Cardiac muscle cell (in vitro differentiated cells and primary cell): ENCODE measurements at places on chromosomes 7 and 10. TPM values are rescaled to one million over a fixed set of nuclear protein-coding genes. Genes with fewer than 3 reads are reported as not detected.

Gene GBF1
- 42.1 and 62.1 TPM in 2 replicates for polyA plus RNA-seq

- peak; percentile 57 for DNase-seq
- no peaks in the 10 kb centered on the region for H3K4me1 ChIP-seq
- H3K4me3 ChIP-seq = no peak overlapping the region
- no peaks in the 10 kb centered on the region for H3K27me3 ChIP-seq
- no peaks in the 10 kb centered on the region for H3K36me3 ChIP-seq
These were observed 184.7 kb upstream of the PCDH15 start for GRCh38 chr10:54985732-54986131.

GRCh38 chr10:95475003-95475383 is 86.2 kb downstream of the SORBS1 start:
- no peak overlapping the region for H3K4me3 ChIP-seq
- no peaks in the 10 kb centered on the region for H3K36me3 ChIP-seq
- H3K27ac ChIP-seq = peak overlapping the region; percentile 72
- no peak for DNase-seq
- H3K4me1 ChIP-seq = peaks cover 58% of the 10 kb centered on the region

DNA sequence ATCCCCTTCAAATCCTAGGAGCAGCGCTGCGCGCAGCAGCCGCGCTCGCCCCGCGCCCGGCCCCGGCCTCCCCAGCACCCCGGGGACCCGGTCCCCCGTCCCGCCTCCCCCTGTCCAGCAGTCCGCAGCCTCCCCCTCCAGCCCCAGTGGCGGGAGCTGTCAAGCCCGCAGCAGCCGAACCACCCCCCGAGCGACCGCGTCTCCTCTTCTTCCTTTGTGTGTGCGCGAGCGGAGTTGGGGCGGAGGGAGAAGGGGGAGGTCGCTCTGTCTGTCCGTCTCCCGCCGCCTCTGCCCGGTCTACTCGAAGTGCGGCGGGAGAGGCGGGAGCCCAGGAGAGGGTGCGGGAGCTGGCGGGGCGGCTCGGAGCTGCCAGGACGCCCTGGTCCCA is 375 bp upstream of the CHN2 start:
- H3K4me1 ChIP-seq = no peaks in the 10 kb centered on the region
- no peak overlapping the region for H3K27ac ChIP-seq
- H3K27me3 ChIP-seq = peaks cover 81% of the 10 kb centered on the region
- H3K4me3 ChIP-seq = peak overlapping the region; percentile 59
- H3K36me3 ChIP-seq = no peaks in the 10 kb centered on the region

- peaks cover 10% of the 10 kb centered on the region for H3K4me1 ChIP-seq
- H3K27me3 ChIP-seq = no peaks in the 10 kb centered on the region
- H3K27ac ChIP-seq = no peak overlapping the region
- H3K4me3 ChIP-seq = no peak overlapping the region
- no peak for DNase-seq
These were observed 29.6 kb upstream of the FAM20C start for GRCh38 chr7:162632-163297.

- H3K4me3 ChIP-seq = no peak overlapping the region
- no peaks in the 10 kb centered on the region for H3K27me3 ChIP-seq
- DNase-seq = peak; percentile 72
- no peaks in the 10 kb centered on the region for H3K4me1 ChIP-seq
- H3K27ac ChIP-seq = no peak overlapping the region
These were observed 106.9 kb upstream of the GPR26 start for GRCh38 chr10:123559066-123559822.

Gene CEP55
- polyA plus RNA-seq = 3.1 and 25.9 TPM in 2 replicates

DNA sequence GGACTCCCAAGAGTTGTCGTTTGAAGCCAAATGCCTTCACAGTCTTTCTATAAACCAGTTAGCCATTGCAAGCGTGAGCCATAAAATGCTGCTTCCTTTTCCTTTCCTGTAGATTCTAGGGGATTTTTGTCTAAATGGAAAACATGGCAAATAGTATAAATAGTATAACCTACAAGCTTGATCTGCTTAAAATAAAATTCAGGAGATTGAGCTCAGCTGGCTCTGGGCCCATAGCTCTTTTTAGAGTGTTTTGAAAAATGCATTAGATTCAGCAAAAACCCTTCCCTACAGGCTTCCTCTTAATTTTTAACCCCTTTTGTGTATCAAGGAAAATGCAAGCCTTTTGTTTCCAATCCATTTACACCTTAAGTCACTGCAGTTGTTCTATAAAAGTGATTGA is 190.1 kb upstream of the GDF10 start:
- H3K36me3 ChIP-seq = no peaks in the 10 kb centered on the region
- no peak overlapping the region for H3K27ac ChIP-seq
- H3K4me1 ChIP-seq = no peaks in the 10 kb centered on the region
- DNase-seq = no peak

DNA sequence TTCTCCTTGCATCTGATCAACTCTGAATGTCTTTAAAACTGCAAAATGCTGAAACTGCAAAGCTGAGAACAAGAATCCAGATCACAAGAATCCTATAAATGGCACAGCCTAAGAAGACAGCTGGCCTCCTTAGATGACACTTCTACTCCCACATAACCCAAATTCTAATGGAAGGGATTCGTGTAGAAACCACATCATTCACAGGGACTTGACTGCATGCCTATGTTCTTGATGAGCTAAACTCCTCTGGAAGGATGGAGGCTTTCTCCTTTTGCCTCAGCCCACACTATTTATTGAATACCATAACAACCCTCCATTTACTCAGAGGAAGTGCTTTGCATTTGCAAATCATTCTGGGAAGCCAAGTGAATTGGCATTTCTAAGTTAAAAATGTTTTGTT is 252.5 kb upstream of the VWC2 start:
- H3K27me3 ChIP-seq = no peaks in the 10 kb centered on the region
- DNase-seq = no peak
- no peak overlapping the region for H3K27ac ChIP-seq
- no peaks in the 10 kb centered on the region for H3K4me1 ChIP-seq
- H3K4me3 ChIP-seq = no peak overlapping the region

Gene DENND2A
- 14.0 and 18.2 TPM in 2 replicates for polyA plus RNA-seq

DNA sequence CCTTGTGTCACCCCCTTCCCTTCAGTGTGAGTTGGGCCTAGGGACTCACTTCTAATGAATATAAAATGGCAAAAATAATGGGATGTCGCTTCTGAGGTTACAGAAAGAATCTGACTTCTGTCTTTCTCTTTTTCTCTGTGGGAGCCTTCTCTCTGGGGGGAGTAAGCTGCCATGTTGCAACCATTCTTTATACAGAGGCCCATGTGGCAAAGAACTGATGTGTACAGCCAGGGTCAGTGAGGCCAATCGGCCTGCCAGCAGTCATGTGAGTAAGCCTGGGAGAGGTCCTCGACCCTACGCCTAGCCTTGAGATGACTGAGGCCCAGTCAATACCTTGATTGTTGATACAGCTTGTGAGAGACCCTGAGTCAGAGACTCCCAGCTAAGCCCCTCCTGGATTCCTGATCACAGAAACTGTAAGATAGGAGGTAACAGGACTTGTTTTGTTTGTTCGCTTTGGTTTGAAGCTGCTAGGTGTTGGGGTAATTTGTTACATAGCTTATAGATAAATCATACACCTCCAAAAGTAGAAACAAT is 1.7 kb downstream of the TCAF1 start:
- H3K27ac ChIP-seq = peak overlapping the region; percentile 89
- peaks cover 28% of the 10 kb centered on the region for H3K4me1 ChIP-seq
- DNase-seq = no peak
- no peaks in the 10 kb centered on the region for H3K27me3 ChIP-seq
- peak overlapping the region; percentile 64 for H3K4me3 ChIP-seq
- H3K36me3 ChIP-seq = no peaks in the 10 kb centered on the region

GRCh38 chr7:55191926-55192692 is 173.0 kb upstream of the LANCL2 start:
- no peak for DNase-seq
- no peak overlapping the region for H3K4me3 ChIP-seq
- H3K4me1 ChIP-seq = peaks cover 4% of the 10 kb centered on the region
- H3K27ac ChIP-seq = no peak overlapping the region

Gene GPR85
- polyA plus RNA-seq = not detected in 2 replicates

DNA sequence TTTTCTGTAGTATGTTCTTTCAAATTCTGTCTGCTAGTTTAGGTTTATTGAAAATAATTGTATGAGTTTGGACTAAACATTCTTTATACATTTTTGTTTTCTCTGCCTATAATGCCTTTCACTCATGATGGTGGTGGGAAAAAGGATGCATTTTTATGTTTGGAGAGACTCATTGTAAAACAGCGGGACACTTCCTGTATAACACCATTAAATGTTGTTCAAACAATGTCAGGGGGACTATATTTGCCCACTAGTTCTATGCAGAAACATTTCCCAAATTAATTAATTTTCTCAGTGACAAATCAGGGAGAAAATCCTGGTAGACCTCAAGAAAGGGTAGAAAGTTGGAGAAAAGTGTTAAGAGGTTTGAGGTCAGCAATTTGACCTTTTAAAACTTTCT is 207.7 kb downstream of the MALRD1 start:
- H3K36me3 ChIP-seq = no peaks in the 10 kb centered on the region
- no peak for DNase-seq
- no peak overlapping the region for H3K4me3 ChIP-seq
- H3K27ac ChIP-seq = no peak overlapping the region
- H3K4me1 ChIP-seq = no peaks in the 10 kb centered on the region
